ENCODE measurements at places on chromosomes 16 and 17. TPM values are rescaled to one million over a fixed set of nuclear protein-coding genes. Genes with fewer than 3 reads are reported as not detected.
A peak's percentile ranks its signal among the peaks of the same experiment; 100 is the strongest.

GRCh38 chr16:54484700-54485099 lies 198.1 kb upstream of the IRX3 start:
- ATAC-seq: no peak

GRCh38 chr17:81021531-81022343 lies 13.2 kb upstream of the BAIAP2 start:
- no peak for ATAC-seq

DNA sequence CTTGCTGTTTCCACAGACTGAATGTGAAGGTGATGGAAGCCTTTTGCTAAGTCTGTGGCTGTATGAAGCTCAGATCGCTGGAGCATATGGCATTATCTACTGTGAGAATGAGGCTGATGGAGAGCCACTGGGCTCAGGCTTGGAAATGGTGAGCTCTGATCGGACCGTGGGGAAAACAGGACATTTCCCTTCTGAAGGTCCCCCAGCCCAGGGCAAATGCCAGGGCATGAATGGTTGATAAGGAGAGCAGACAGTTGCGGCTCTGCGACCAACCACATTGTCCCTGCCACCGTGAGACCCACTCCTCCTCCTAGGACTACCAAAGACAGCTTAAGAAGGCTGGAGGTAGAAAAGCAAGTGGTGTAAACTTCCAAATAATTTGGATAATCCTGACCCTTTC lies 4.7 kb upstream of the CUEDC1 start:
- ATAC-seq: no peak

DNA sequence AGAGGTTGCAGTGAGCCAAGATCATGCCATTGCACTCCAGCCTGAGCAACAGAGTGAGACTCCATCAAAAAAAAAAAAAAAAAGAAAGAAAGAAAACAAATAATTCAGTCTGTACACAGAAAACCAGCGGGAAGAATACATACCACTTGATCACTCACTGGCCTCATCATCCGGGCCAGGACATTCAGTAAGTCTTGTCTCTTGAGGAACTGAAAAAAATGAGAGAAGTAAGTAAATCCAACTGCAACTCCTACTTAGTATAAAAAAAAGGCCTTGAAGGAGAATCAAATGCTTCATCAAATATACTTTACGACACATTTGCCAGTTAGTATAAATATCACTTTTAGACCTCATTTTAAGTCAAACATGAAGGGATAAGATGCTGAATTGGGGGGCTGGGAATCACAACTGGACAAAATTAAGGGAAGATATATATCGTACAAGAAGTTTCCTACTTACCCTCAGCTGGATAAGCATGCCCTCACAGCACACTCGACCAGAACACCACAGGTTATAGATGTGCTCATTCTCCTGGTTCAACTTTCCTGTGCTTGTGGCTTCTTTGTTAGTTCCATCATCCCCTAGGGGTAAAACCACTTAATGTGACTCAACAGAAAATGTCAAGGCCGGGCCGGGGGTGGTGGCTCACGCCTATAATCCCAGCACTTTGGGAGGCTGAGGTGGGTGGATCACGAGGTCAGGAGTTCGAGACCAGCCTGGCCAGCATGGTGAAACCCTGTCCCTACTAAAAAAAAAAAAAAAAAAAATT lies 12.4 kb downstream of the CCDC47 start:
- no peak for ATAC-seq

DNA sequence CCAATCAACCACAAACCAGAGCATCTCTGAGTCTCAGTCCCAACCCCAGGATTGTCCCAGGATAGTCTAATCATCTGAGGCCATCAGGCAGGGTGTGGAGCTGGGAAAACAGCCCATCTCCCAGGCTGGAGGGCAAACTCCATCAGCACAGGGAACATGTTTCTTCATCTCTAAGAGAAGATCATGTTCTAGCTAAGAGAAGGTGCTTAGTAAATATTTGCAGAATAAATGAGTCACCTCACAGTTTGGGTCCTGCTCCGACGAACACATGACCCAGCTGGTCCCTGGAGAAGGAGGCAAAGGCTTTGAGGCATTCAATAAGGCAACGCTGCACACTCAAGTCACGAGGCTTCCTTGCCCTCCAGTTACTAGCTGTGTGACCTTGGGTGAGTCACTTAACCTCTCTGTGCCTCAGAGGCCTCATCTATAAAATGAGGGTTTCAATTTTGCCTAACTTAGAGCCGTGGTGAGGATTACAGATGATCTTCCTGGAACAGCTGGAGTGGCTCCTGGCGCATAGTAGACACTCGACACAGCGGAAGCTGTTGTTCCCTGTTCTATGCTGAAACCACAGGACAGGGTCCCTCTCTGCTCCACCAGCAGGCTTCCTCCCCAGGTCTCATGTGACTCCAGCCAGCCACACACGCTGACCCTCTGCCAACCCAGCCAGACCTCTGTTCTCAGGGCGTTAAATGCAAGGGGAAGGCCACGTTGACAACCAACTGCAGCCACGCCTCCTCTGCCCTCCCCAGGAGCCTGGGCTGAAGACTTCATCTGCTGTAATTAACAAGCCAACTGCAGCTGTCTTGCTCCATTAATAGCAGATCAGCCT lies 10.3 kb upstream of the RPL38 start:
- peak; percentile 42 for ATAC-seq

GRCh38 chr16:12348733-12349704 lies 372.5 kb downstream of the SNX29 start:
- ATAC-seq: peak; percentile 40

DNA sequence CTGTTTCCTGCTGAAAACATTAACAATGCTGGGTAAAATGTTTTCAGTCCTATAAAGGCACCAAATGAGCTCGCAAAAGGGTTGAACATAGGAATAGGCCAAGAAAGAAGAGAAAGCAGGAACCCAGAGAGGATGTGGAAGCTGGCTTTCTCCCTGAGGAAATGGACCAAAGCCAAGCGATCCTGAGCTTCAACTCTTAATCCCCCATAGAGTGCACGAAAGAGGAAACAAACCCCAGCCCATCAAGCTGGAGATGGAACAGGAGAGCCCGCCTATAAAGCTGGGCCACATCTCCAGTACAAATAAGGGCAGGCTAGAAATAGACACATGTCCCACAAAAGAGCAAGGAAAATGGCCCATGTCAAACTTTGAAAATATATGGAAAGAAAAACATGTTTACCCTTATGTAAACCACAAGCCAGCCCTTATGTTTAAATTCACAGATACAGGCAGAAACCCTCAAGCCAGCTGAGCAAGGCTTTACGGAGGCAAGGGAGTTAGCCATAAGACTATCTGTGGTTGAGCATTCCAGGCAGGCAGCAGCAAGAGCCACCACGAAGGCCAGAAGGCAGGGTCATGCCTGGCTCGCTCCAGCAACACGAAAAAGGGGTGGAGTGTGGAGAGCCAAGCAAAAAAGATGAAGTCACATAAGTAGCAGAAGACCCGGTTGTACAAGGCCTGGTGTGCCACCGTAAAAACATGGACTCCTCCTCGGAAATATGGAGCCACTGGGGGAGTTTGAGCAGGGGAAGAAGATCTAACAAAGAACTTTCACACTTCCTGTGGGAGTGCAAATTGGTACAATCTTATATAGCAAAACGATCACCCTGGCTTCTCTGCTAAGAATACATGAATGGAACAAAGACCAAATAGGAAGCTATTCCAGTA lies 27.8 kb downstream of the COPRS start:
- no peak for ATAC-seq

DNA sequence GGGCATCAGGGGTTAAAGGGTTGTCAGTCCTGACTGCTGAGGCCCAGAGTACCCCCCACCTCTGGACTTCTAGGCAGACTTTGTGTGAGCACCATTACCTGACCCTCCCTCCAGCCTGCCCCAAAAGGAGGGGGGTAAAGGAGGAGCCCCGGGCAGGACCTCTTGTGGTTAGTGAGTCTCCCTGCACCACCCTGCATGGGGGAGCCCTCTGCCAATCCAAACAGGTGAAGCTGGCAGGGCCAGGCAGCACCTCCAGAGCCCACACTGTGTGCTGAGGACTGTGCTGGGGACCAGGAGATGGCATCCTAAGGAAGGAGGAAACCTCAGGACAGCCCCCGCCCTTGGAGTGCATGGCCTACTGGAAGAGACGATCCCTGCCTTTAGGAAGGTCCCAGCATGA lies 2.6 kb upstream of the KRT14 start:
- no peak for ATAC-seq

GRCh38 chr16:88634141-88634993 lies 4.0 kb upstream of the IL17C start:
- peak; percentile 3 for ATAC-seq

DNA sequence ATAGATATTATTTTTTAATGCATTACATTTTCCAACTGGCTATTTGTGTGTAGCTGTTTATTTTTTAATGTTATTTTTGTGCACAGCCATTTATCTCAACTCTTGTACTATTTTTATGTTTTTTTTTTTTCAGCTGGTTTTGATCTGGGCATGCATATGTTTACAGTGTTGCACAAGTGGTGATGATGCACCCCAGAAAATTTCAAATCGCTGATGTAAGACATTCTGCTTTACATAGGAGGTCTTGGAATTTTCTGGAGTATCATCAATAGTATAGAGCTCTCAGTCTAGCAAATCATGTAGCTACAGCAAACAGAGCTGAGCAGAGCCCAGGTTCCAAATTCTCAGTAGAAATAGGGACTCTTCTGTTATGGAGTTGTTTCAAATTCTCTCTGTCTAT lies 30.2 kb downstream of the CACNG5 start:
- no peak for ATAC-seq

GRCh38 chr17:32114536-32114935 lies 27.8 kb upstream of the RHOT1 start:
- ATAC-seq: no peak

GRCh38 chr16:3661311-3661710 lies 6.8 kb downstream of the DNASE1 start:
- ATAC-seq: no peak

GRCh38 chr17:61568219-61569072 lies 22.6 kb downstream of the NACA2 start:
- ATAC-seq: no peak

DNA sequence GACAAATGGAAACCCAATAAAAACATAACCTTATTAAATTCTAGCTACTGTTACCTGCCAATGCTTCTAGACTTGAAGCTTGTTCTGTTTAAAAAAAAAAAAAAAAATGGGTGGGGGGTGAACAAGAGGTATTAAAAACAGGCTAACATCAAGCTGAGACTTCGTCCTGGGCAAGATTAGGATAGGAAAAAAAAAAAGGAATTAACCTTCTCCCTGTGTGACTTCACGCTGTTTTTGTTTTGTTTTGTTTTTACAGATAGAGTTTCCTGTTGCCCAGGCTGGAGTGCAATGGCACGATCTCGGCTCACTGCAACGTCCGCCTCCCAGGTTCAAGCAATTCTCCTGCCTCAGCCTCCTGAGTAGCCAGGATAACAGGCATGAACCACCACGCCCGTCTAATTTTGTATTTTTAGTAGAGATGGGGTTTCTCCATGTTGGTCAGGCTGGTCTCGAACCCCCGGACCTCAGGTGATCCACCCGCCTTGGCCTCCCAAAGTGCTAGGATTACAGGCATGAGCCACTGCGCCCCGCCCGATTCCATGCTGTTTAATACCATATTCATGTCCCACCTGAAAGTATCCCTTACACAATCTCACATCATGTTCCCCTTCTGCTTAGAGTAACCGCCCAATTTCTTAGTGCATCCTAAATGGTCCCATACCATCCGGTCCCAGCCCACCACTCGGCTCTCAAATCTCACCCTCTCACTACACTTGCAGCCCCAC lies 2.2 kb downstream of the USP31 start:
- no peak for ATAC-seq

DNA sequence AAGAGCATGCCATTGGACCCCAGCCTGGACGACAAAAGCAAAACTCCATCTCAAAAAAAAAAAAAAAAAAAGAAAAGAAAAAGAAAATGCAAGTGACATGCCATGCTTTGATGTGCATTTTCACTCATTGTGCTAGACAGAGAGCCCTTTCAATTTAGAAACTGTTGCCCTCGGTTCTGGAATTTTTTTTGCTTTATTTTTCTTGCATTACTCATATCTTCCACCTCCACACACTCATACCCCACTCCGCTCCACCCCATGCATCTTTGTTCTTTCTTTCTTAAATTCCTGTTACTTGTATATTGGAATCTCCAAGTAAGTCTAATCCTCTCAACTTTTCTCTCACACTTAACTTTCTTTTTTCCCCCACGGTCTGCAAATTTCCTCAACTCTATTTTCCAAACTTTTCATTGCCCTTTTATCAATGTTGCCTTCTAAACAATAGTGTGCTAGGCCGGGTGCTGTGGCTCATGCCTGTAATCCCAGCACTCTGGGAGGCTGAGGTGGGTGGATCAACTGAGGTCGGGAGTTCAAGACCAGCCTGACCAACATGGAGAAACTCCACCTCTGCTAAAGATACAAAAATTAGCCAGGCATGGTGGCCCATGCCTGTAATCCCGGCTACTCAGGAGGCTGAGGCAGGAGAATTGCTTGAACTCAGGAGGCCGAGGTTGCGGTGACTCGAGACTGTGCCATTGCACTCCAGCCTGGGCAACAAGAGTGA lies 16.8 kb upstream of the SUZ12 start:
- ATAC-seq: no peak

DNA sequence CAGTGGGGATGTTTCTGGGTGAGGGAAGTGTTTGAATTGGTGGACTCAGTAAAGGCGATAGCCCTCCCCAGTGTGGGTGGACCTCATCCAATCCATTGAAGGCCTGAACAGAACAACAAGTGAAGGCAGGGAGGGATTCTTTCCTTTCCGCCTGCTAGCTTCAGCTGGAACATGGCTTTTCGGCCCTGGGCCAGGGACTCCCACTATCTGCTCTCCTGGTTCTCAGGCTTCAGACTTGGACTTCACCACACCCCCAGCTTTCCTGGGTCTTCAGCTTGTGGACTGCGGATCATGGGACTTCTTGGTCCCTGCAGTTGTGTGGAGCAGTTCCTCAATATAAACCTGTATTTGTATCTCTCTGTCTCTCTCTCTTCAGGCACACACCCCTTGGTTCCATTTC lies 77.9 kb downstream of the SNX29 start:
- no peak for ATAC-seq

- ATAC-seq: no peak
Observed at GRCh38 chr17:17024778-17025300, 17.4 kb upstream of the MPRIP start.

DNA sequence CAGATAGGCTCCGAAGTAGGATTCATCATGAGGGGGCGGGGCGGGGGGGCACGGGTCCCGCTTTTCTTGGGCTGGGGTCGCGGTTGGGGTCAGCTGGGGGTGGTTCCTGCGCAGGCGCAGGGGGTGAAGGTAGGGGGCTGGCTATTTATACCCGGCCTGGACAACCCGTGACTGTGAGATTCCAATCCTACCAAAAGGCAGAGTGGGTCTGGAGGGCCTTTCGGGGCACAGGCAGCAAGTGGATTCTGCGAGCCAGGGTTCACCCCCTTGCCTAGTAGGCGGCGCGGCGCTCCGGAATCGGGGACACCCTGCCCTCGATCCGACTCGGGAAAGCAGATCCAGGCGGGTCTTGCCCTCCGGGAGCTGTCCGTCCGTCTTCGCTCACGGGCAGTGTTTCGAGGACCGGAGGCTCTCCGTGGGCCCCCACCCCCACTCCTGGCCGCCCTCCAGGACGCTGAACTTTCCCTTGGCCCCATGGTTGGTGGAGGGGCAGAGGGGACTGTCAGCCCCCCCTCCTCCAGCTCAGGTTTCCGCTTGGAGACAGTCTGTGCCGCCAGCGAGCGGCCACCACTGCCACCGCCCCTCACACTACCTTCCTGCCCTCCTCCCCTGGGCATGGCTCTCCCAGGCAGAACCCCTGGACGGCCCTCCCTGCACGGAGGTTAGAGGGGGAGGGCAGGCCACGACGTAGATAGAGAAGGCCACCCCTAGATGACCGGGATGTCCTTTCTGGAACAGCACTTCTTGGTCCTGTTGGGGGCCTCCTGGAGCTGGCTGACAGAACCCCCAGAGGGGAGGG lies 634 bp downstream of the SLC2A4 start:
- ATAC-seq: no peak

FAM234A gene
- total RNA-seq: 54.0 TPM

TOX3 gene
- total RNA-seq: 3.4 TPM

EIF1 gene
- 436 TPM for total RNA-seq

ZG16 gene
- 0.10 TPM for total RNA-seq

KRTAP3-1 gene
- total RNA-seq: not detected

SLC52A1 gene
- 1.2 TPM for total RNA-seq
